ENCODE measurements at places on chromosomes 13 and 19.

DNA sequence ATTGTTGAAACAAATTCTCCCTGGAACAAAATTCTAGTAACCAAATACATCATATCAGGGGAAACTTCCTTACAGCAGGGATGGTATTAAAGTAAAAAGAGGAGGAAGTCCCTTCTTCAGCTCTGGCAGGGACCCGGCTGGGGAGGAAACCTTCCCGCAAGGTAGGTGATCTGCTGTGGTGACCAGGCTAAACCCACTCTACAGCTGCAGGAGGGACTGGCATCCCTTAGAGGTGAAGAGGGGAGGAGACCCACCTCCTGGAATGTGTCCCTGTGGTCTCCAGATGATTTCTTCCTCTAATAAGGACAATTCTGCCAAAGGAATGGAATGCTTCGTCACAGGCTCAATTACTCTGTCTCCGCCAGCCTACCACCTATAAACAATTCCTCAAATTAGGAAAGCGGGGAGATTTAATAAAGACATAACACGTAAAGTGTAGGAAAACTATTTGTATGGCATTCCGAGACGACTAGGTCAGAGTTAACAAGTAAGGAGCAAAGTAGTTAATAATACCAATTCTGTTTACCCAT lies 637 bp upstream of the PDS5B start:
- no peak for DNase-seq

- DNase-seq = no peak
These were observed 62.3 kb downstream of the ITGBL1 start for GRCh38 chr13:101514695-101515275.

GRCh38 chr13:100825557-100825956 lies 151.0 kb upstream of the TMTC4 start:
- no peak for DNase-seq

GRCh38 chr13:112242777-112243176 lies 133.4 kb upstream of the SPACA7 start:
- no peak for DNase-seq

DNA sequence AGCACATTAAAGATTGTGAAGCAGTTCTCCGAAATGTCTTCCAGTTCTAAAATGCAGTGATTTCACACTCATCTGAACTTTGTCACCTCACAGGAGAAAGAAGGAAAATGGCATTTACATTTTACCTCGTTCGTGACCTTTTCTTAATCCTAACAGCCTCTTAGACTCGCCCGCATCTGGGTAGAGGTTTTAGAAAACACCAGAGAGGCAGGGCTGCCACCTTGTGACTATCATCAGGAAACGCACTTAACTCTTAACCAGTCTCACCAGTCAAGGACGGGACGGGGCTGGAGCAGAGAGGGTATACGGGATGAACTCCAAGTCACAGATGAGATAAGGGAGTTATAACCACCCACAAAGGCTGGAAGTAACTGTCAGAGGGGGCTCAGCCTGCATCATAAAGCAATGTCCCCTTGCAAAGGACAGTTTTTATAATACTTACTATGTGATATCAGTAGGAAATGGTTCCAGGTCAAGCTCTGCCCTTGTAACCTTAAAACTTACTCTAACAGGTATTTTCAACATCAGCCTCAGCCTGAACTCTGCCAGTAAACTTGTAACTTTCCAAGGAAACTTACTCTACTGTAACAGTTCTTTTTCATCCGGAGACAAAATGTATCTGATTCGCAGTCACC lies 8.6 kb upstream of the CEACAM6 start:
- DNase-seq = peak; percentile 8

- DNase-seq = no peak
These were observed 5.9 kb upstream of the GDF15 start for GRCh38 chr19:18379803-18380747.

- no peak for DNase-seq
These were observed 32.7 kb downstream of the NALCN start for GRCh38 chr13:101383595-101383994.

DNA sequence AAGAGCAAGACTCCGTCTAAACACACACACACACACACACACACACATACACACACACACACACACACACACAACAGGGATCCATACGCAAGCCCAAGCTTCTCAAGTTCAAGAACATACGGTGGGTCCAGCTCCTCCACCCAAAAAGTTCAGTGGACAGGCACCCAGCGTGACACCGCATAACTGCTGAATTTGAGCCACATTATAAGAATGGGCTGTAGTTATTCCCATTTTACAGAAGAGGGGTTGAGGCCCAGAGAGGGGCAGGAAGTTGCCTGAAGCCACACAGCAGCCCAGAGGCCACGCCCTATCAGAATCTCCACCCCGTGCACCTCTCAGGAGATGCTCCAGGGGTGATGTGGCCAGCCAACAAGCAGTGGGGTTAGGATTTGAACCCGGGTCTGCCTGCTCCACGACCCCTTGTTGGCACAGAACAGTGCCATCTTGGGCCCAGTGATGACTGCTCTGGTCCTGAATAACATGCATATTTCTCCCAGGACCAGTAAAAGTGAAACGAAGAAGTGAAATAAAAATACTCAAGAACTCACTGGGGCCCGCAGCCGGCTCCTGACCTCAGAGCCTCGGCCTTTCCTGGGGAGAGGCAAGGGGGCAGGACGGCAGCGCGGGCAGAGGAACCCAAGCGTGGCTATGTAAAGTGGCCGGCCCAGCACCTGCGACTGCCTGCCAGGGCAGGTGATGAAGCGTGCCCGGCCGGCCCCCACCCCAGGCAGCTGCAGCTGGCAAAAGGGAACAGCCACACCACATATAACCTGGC lies 61.9 kb downstream of the AP1M1 start:
- no peak for DNase-seq

DNA sequence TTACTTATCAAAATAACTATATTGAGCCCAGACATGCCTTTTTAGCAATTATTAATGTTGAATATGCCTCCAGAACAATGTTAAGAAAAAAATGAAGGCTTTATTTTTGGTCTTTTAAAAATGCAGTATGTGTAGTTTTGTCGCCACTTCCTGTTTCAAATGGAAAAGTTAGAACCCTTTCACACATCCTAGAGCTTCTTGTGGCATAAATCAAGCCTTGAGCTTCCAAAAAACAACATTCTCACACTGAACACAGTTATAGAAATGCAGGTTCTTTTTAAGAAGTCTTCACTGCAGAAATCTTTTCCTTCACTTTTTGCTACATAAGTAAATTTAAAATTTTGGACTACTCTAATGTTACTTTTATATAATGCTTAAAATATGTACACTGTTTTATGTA lies 108.7 kb downstream of the ESD start:
- DNase-seq = no peak

DNA sequence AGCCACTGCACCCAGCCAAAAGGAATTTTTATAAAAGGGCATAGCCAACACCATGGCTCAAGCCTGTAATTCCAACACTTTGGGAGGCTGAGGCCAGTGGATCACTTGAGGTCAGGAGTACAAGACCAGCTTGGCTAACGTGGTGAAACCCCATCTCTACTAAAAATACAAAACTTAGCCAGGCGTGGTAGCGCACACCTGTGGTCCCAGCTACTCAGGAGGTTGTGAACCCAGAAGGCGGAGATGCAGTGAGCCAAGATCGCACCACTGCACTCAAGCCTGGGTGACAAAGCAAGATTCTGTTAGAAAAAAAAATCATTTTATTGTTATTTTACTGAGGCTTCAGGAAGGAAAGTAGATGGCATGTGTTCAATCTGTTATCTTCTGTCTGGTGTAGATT lies 31.3 kb upstream of the FOXO1 start:
- DNase-seq = no peak

GRCh38 chr19:52592301-52592700 lies 22.2 kb downstream of the ZNF701 start:
- DNase-seq = no peak

- no peak for DNase-seq
These were observed at the start of gene TFDP1 for GRCh38 chr13:113584205-113584869. Gene TFDP1, plus strand, starts transcription at chr13:113584753. Its CDS starts 1,085 bp downstream, at chr13:113585838.

DNA sequence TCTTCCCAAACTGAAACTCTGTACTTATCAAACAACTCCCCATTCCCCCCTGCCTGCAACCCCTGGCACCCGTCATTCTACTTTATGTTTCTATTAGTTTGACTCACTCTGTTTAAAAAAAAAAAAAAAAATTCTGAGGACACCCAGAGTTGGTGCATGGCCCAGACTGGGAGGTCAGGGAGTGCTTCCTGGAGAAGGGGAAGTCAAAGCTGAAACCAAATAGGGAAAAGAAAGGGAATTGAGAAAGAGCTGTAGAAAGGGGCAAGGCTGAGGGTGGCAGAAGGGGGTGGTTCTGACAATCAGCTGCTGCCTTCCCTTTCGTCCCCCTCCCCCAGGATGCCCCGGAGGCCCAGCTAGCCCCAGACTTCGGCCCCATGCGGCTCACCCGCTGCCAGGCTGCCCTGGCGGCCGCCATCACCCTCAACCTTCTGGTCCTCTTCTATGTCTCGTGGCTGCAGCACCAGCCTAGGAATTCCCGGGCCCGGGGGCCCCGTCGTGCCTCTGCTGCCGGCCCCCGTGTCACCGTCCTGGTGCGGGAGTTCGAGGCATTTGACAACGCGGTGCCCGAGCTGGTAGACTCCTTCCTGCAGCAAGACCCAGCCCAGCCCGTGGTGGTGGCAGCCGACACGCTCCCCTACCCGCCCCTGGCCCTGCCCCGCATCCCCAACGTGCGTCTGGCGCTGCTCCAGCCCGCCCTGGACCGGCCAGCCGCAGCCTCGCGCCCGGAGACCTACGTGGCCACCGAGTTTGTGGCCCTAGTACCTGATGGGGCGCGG lies 9.0 kb upstream of the STRN4 start:
- no peak for DNase-seq

GRCh38 chr13:81916461-81916860 lies 1575.5 kb upstream of the SPRY2 start:
- DNase-seq = no peak

GRCh38 chr19:35986664-35987570 lies 8.1 kb upstream of the SDHAF1 start:
- no peak for DNase-seq

GRCh38 chr13:36163286-36163685 lies 32.1 kb upstream of the DCLK1 start:
- no peak for DNase-seq

- no peak for DNase-seq
These were observed 1624.7 kb downstream of the PCDH9 start for GRCh38 chr13:65605396-65605795.

- DNase-seq = no peak
These were observed 6.0 kb upstream of the TCF3 start for GRCh38 chr19:1658150-1659083.

DNA sequence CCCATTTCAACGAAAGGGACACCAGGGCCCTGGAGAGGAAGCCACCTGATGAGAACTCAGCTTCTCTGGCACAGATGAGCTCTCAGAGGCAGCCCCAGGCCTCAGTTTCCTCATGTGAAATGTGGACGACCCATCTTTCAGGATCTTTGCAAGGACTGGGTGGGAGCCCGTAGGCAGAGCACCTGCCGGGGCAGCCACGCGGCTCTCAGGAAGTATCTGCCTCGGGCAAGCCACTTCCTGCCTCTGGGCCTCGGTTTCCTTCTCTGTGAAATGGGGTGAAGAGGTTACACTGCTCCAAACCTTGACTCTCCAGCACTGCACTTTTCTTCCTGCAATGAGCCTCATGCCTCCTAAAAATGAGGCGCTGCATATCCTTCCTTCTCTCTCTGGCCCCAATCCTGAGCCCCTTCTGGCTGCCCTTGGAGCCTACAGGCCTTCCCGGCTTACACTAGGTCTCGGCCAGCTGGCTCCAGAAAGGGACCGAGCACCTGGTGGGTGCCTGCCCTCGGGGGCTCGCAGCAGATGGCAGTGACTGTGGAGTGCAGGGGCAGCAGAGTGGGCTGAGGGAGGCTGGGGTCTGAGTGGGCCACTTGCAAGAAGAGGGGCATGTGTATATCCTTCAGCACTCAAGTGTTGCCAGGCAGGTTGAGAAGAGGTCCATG lies 3.5 kb downstream of the SSBP4 start:
- DNase-seq = no peak

DNA sequence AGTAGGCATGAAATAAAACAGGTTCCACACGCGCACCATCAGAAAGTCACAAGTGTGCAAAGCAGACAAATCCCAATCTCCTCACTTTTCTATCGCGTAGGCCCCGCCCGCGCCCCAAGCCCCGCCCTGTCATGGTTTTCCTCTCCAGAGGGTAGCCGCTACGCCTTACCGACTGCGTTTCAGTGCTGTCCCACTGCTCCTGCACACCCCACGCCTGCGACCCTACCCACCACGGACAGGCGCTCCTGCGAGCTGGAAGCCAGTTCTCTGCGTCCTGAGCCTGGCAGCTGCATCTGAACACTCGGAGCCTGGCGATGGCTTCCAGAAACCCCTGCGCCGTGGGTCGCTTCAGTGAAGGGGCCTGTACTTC lies 379 bp upstream of the ZNF470 start:
- no peak for DNase-seq

DNA sequence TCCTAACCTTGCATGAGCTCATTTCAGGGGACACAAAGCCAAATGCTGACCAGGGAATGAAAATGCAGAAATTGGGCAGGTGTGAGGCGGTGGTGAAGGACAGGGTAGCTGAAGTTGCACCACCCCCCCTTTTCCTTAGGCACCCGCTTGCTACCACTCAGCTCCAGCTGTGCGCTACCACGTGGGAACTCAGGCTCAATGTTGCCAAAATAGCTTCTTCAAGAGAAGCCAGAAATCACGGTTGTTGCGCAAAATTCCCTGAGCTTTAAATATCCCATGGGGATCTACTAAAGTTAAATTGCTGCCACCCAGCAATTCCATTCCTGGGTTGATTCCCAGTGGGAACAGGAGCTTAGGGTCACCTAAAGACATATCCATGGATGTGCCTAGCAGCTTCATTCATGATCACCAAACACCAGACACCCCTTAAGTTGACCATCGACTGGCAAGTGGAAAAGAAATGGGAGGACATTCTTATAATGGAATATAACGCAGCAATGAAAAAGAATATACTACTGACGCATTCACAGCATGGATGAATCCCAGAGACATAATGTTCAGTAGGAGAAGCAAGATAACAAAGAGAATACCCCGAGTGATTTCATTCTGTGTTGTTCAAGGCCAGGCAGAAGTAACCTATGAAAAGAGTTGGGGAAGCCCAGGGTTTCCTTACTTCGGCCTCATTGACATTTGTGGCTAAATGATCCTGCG lies 12.8 kb upstream of the ADGRL1 start:
- no peak for DNase-seq

GRCh38 chr19:6767081-6767356 lies 216 bp downstream of the SH2D3A start:
- no peak for DNase-seq

DNA sequence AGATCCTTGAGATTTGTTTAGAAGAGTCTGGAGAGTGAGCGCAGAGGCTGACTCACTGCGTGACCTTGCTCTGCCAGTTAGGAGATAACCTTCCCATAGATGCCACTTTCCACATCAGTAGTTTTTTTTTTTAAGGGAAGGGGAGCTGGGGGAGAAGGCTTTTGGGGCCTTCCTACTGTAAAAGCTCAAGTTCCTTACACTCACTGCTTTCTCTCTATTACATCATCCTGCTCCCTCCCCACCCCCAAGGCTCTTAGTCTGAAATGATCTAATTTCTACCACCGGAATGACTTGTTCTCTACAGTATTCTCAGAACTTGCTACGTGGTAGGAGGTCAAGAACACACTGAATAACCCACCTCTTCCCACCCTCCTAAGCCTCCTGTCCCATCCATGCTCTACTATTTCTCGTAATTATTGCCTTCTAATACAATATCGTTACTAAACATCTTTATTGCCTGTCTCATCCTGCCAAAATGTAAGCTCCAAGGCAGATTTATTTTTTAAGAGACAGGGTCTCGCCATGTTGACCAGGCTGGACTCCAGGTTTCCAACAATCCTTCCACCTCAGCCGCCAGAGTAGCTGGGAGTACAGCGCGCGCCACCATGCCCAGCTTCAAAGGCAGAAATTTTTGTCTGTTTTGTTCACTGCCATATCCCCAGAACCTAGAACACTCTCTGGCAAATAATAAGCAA lies 1.2 kb downstream of the LONP1 start:
- DNase-seq = no peak

Data from stimulated activated CD8-positive, alpha-beta memory T cell treated with anti-CD3 and anti-CD28 coated beads, Interleukin-2, amount 100 ng/mL, for 1 hour (primary cell).